ENCODE measurements at places on chromosomes 13 and 19.

DNA sequence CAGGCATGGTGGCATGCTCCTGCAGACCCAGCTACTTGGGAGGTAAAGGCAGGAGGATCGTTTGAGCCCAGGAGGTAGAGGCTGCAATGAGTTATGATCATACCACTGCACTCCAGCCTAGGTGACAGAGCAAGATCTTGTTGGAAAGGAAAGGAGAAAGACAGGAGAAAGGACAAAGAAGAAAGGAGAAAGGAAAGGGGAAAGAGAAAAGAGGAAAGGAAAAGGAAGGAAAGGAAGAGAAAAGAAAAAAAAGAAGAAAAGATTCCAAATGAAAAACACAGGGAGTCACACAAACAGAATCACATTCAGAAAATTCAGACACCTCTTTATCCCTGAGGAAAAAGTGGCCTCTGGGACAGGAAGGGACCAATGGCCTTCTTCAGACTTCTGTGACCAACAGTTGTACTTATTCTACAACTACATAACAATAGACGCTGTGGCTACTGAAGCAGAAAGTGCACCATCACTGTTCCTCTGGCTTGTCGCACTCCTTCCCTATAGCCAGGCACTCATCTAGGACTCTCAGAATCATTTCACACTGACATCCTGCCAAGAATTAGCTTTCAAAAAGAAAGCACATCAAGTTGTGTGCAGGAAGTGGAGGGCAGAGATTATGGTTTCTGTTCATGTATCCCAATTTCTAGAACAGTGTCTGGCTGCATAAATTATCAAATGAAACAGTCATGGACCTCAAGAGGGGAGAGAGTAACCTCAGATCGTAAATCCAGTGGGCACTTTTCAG, 5.9 kb downstream of the MTMR6 start:
- no peaks in the 10 kb centered on the region for H3K27me3 ChIP-seq
- H3K36me3 ChIP-seq, result no peaks in the 10 kb centered on the region
- DNase-seq, result no peak
- H3K4me1 ChIP-seq, result peaks cover 32% of the 10 kb centered on the region
- no peak overlapping the region for H3K4me3 ChIP-seq

DNA sequence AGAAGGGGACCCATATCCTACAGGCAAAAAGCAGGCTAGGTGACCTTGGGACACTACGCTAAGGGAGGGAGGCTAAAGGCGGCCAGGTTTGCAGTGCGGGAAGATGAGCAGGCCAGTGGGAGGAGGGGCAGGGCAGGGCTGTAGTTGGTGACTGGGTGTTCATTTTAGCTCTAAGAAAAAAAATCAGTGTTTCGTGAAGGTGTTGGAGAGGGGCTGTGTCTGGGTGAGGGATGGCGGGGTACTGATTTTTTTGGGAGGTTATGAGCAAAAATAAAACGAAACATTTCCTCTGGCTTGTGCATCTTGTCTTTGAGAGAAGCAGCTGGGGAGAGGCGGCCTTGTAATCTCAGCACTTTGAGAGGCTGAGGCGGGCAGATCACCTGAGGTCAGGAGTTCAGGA, 4.3 kb upstream of the NUP62 start:
- H3K36me3 ChIP-seq, result no peaks in the 10 kb centered on the region
- no peak for DNase-seq
- no peak overlapping the region for H3K4me3 ChIP-seq
- H3K4me1 ChIP-seq, result peaks cover 9% of the 10 kb centered on the region
- no peaks in the 10 kb centered on the region for H3K27me3 ChIP-seq

GRCh38 chr13:39935155-39935554, 279.7 kb downstream of the COG6 start:
- no peaks in the 10 kb centered on the region for H3K27me3 ChIP-seq
- H3K4me1 ChIP-seq, result no peaks in the 10 kb centered on the region
- no peak overlapping the region for H3K4me3 ChIP-seq
- no peaks in the 10 kb centered on the region for H3K36me3 ChIP-seq
- DNase-seq, result no peak
- no peak overlapping the region for H3K27ac ChIP-seq

DNA sequence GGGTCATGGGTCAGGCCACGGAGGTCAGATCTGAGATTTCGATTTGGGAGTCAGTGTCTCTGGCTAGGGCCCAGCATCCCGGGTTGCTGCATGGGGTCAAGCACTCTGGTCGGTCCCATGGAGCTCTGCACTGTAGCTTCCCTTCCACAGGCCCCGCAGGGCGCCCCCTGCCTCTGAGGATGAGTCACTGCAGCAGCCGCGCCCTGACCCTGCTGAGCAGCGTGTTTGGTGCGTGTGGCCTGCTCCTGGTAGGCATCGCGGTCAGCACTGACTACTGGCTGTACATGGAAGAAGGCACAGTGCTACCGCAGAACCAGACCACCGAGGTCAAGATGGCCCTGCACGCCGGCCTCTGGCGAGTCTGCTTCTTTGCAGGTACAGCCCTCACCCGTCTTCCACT, 3.6 kb downstream of the CACNG7 start:
- H3K4me3 ChIP-seq, result no peak overlapping the region
- H3K27me3 ChIP-seq, result peaks cover 20% of the 10 kb centered on the region
- no peak overlapping the region for H3K27ac ChIP-seq

- H3K4me3 ChIP-seq, result no peak overlapping the region
- no peak for DNase-seq
- peaks cover 25% of the 10 kb centered on the region for H3K36me3 ChIP-seq
- H3K27me3 ChIP-seq, result no peaks in the 10 kb centered on the region
These were observed 12.1 kb downstream of the IQCN start for GRCh38 chr19:18262144-18262543.

GRCh38 chr13:44549476-44549875, 26.7 kb downstream of the TSC22D1 start:
- H3K4me1 ChIP-seq, result no peaks in the 10 kb centered on the region
- H3K4me3 ChIP-seq, result no peak overlapping the region

GRCh38 chr19:608155-609003, 18.7 kb downstream of the HCN2 start:
- H3K36me3 ChIP-seq, result no peaks in the 10 kb centered on the region
- H3K4me3 ChIP-seq, result no peak overlapping the region
- H3K4me1 ChIP-seq, result peaks cover 17% of the 10 kb centered on the region
- DNase-seq, result no peak

GRCh38 chr19:47564081-47564480, 8.9 kb downstream of the ZNF541 start:
- H3K36me3 ChIP-seq, result no peaks in the 10 kb centered on the region
- no peaks in the 10 kb centered on the region for H3K27me3 ChIP-seq
- no peak for DNase-seq
- H3K4me3 ChIP-seq, result no peak overlapping the region

DNA sequence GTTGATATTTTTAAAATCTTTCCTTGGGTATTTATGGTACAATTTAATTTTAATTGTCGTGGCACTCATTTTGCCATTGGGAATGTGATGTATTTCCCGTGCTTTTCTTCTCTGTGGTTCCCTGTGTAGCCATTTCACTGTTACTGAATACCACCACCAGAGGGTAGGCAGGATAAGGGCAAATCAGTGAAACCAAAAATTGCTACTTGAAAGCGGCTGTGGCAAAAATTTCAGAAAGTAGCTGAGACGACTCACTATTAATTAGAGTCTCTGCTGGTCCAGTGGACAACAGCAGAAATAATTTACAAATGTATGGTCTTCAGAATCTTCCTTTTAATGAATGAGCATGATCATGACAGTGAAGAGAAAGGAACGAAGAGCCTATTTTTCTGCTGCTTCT, 34.4 kb upstream of the MIR17HG start:
- H3K27ac ChIP-seq, result no peak overlapping the region
- H3K27me3 ChIP-seq, result no peaks in the 10 kb centered on the region
- no peak for DNase-seq
- H3K36me3 ChIP-seq, result no peaks in the 10 kb centered on the region

DNA sequence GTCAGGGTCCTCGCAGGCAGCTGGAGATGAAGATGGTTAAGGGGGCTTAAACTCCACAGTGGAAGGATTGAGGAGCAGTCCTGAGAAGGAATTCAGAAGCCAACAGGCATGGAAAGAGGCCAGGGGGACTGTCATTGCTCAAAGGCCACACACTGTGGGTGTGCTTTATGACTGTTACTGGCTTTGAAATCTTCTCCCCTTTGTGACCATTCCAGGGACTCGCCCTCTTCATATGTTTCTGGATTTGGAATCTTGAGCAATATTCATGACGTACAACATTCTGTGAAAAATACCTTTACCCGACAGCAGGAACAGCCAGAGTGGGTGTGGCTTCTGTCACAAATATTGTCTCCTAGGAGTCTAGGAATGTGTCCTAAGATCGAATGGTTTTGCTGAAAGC, 16.6 kb downstream of the CEACAM7 start:
- no peaks in the 10 kb centered on the region for H3K4me1 ChIP-seq
- no peak overlapping the region for H3K27ac ChIP-seq

GRCh38 chr13:84430446-84430845, 548.2 kb upstream of the SLITRK1 start:
- H3K4me3 ChIP-seq, result no peak overlapping the region
- no peak for DNase-seq
- no peaks in the 10 kb centered on the region for H3K27me3 ChIP-seq
- H3K27ac ChIP-seq, result no peak overlapping the region
- H3K4me1 ChIP-seq, result no peaks in the 10 kb centered on the region

- H3K4me3 ChIP-seq, result no peak overlapping the region
- H3K4me1 ChIP-seq, result no peaks in the 10 kb centered on the region
- no peaks in the 10 kb centered on the region for H3K36me3 ChIP-seq
- H3K27ac ChIP-seq, result no peak overlapping the region
- no peak for DNase-seq
These were observed 2265.1 kb upstream of the PCDH20 start for GRCh38 chr13:63680704-63681103.

DNA sequence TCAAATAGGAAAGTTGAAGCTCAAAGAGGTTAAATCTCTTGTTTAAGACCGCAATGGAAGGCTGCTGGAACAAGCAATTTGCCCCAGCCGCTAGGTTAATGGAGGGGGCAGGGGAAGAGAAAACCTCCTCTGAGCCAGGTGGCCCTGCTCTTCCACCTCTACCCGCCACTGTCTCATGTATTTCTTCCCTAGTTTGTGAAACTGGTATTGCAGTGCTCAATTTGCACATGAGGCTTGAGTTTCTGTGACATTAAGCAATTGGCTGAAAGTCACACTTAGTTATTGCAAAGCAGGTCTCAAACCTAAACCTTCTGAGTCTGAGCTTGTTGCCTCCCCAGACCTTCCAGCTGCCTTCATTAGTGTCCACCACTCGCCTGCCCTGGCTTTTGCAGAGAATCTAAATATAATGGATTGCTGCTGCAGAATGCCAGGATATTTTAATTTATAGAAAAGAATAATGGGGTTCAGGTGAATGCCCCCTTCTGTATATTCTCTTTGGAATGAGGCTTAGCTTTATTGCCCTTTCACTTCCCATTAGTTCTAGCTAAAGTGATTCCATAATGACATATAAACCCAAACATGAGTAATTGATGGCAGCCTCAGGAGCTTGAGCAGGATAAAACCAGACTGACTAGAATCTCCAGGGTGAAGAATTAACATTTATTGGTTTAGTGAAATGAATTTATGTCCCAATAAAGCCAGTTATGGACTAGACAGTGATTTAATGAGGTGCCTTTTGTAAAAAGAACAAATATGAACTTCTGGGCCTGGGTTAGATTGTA, 27.0 kb upstream of the OLFM4 start:
- DNase-seq, result no peak
- H3K4me3 ChIP-seq, result no peak overlapping the region
- H3K4me1 ChIP-seq, result peaks cover 22% of the 10 kb centered on the region
- no peaks in the 10 kb centered on the region for H3K27me3 ChIP-seq
- H3K27ac ChIP-seq, result no peak overlapping the region
- H3K36me3 ChIP-seq, result no peaks in the 10 kb centered on the region

DNA sequence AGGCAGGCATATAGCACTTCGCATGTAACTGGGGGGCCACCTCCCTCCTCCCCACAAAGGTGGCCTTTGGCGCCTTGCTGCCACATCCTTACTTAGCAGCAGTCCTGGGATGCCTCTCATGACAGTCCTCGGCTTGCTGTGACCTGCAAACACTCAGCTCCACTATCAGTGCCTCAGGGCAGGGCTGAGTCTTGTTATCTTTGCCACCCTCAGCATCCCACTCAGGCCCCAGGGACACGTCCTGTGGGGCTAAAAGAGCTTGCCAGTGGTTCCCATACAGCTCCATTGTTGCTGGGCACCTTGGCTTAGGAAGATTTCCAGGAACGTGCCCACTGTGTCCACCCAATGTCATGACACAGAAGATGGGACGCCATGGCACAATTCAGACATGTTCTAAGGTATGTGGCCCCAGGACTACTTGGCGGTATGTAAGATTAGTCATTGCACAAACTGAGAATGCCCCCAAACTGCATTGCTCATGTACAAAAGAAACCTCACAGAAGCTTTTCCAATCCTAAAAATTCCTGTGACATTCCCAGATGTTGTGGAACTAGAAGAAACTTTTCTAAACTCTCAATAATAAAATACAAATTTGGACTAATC, 16.3 kb downstream of the DOCK9 start:
- DNase-seq, result no peak
- no peak overlapping the region for H3K4me3 ChIP-seq
- H3K27ac ChIP-seq, result no peak overlapping the region
- H3K27me3 ChIP-seq, result no peaks in the 10 kb centered on the region

DNA sequence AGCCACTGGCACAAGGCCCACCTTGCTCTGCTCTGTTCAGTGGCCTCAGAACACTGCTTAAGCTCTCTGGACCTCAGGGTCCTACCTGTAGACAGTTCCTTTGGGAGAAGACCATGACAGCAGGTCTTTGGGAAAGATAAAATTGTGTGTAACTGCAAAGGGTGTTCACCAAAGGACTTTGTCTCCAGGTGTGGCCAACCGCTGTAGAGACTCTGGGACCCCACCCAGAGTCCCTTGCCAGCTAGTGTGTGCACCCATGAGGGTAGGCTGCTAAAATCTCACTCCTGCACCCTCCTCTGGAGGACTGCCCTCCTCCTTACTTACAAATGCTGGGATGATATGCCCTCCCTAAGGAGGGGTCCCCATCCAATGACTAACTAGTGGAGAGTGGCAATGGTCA, 211.2 kb downstream of the TSHZ3 start:
- no peak overlapping the region for H3K4me3 ChIP-seq
- no peaks in the 10 kb centered on the region for H3K36me3 ChIP-seq
- no peak overlapping the region for H3K27ac ChIP-seq
- no peaks in the 10 kb centered on the region for H3K4me1 ChIP-seq

DNA sequence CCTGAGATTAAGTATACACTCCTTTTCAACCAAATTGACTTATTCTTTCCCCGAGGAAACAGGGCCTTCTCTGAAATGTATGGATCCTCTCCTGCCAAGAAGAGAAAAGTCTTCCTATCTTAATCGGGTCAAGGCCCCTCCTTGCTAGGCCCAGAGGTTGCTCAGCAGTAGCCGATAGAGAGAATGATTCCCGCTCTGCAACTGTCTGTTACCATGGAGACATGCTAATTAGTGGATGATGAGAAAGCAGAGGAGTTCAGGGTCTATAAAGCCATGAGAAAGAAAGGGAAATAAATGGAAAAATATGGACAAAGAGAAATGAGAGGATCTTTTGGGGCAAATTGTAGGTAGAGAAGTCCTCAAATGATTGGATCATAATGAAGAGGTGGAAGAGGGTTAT, 103.5 kb downstream of the POU4F1 start:
- H3K4me1 ChIP-seq, result no peaks in the 10 kb centered on the region

Measured in vagina (tissue), 2 donors.